CD4-positive, alpha-beta T cell treated with Interleukin-12 subunit alpha and Interleukin-12 subunit beta, for 1 hour (primary cell): ENCODE measurements at places on chromosomes 3 and 15.

- DNase-seq = no peak
Measured at GRCh38 chr3:157335233-157336076, 101.2 kb upstream of the PTX3 start.

DNA sequence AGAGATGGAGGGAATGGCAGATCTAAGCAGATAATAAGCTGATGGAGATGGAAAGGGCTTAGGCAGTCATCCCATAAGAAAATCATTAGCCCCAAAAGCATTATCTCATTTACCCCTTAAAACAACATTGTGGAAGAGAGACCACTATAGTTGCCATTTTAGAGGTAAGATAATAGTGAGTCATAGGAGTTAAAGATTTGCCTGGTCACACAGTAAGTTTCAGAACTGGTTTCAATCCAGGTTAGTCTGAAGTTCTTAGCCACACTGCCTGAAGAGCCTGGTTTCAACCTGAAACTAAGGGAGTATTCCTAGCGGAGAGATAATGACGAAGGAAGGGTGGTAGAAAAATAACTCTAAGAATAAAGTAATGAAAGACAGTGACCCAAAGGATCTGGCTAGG lies 13.0 kb upstream of the UBR1 start:
- DNase-seq = no peak

DNA sequence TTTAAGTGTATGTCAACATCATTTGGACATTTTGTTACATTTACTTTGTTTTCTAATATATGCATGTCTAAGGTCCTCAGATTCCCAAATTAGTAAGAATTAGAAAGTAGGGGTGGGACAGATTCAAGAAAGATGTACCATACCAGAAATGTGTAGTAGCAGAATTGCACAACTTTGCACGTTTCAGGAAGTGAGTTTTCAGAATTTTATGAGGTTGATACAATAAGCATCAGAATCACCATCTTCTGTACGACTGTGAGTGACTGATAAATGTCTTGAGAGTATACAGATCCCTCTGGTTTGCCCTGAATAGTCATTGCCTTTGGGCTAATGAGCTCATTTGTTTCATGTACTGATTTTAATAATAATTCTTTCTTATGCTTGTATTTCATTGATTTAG lies 9.3 kb downstream of the ARIH2 start:
- DNase-seq = no peak

- DNase-seq = no peak
Measured at GRCh38 chr3:169641167-169641566, 22.3 kb downstream of the MECOM start.

- DNase-seq = no peak
Measured at GRCh38 chr3:150041877-150042276, 71.2 kb upstream of the PFN2 start.

- peak; percentile 27 for DNase-seq
Measured at GRCh38 chr3:155859859-155860258, 5.6 kb upstream of the SLC33A1 start.

- no peak for DNase-seq
Measured at GRCh38 chr3:11569156-11569741, 74.5 kb downstream of the VGLL4 start.
